GM23248 (cell line): ENCODE measurements at places on chromosomes 1 and 21.

- no peak for DNase-seq
These were observed 66.3 kb downstream of the RAVER2 start for GRCh38 chr1:64811131-64811530.

DNA sequence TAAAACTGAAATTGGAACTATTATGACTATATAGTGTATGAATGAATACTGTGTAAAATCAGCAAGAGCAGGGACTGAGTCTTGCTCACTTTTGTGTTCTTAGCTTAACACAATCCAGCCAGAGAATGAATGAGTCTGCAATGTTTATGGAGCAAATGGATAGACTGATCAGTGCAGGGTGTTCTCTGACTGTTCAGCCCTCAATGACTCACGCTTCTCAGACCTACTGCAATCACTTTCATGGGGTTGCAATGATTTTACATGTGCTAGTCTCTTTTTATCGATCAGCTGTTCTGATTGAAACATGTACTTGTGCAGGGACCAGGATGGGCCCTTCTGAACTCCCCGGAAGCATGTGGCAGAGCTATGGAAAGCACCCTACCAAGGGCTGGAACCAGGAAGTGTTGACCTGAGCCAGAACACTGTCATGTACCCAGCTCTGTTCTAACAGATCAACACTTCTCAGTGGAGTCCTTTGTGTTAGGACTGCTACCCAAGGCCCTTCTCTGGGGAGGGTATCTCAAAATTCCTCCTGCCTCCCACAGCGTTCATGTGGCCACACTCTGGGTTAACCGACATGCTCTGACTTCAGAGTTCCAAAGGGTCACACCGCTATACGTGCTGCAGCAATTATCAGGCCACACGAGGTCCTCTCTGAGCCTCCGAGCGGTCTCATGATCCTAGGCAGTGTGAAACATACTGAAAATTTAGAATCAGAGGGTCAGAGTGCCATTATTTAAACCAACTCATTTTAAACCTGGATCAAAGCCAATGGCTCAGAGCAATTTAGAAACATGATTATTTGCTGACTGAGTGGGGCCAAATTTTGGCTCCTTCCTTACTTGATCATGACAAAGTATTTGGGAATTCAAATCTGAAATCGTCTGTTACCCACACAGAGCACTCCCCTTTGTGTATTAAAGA, 35.2 kb downstream of the GRIK1 start:
- DNase-seq = peak; percentile 38

DNA sequence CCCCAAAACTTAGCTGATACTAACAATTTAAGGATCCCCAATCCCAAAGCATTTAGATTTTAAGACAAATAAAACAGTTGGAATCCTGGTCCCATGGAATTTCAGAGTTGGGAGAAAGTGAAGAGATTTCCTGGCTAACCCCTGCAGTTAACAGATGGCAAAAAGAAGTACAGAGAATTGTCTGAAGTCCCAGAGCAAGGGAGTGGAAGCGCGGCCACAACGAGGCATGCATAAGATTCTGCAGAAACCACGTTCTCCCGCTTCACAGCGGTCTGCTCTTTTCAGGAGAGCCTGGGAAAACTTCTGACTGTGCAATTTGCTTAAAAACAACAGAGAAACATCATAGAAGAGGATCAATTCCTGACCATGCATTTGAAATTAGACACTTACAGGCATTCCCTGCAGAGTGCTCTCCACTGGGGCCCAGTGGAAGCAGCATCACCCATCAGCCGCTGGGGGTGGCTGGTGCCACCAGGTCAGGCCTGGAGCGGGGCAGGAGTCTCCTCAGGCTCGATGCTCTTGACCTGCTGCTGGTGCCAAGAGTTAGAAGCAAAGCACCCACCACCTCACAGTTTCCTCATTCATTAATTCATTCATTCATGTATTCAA, 226.7 kb upstream of the POU3F1 start:
- no peak for DNase-seq

DNA sequence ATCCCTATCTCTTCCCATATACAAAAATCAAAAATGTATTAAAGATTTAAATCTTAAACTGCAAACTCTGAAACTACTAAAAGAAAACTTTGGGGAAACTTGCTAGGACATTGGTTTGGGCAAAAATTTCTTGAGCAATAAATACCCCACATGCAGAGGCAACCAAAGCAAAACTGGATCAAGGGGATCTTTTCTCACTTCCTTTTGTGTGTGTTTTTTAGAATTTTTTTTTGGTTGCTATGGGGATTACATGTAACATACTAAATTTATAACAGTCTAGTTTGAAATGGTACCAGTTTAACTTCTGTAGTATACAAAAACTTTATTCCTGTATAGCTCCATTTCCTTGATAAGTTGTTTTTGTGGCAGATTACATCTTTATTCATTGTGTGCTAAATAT, 16.8 kb downstream of the MAST2 start:
- DNase-seq = no peak

DNA sequence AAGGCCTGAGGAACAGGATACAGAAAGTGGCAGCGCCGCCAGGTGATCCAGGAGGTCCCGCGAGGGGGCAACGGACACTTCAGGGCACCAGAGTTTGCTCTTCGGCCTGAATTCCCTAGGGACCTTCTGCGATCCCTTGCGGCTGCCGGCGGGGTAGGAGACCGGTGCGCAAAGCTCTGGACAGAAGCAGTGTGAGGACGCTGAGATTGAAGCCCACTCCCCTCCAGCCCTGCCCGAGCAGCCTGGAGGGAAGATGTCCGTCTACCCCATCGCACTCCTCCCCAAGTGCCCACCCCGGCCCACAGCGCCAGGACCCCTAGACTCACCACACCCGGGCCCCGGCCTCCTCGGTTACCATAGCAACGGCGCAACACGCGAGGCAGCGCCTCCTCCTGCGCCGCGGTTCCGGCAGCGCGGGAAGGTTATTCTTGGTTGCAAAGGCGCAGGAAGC, at the start of gene ANKRD45:
Gene ANKRD45 (minus strand): TSS at position 361 of the 451 bp plus-strand sequence. CDS start 10,433 bp downstream, outside the sequence.
- DNase-seq = peak; percentile 66

DNA sequence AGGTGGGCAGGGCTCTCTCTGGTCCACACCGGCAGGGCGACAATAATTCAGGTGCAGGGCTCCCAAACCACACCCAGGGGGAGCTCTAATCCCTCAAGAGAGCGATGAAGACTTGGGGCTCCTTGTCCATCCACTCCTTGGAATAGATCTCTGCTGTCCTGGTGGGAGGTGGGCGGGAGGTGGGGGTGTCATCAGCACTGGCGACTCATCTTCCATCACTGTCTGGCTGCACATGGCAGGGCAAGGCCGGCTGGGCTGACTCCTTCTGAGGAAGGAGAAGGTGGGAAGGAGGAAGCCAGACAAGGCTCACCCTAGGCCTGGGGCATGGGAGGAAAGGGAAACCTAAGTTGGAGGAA, 29.3 kb downstream of the TNNT2 start:
- peak; percentile 76 for DNase-seq

DNA sequence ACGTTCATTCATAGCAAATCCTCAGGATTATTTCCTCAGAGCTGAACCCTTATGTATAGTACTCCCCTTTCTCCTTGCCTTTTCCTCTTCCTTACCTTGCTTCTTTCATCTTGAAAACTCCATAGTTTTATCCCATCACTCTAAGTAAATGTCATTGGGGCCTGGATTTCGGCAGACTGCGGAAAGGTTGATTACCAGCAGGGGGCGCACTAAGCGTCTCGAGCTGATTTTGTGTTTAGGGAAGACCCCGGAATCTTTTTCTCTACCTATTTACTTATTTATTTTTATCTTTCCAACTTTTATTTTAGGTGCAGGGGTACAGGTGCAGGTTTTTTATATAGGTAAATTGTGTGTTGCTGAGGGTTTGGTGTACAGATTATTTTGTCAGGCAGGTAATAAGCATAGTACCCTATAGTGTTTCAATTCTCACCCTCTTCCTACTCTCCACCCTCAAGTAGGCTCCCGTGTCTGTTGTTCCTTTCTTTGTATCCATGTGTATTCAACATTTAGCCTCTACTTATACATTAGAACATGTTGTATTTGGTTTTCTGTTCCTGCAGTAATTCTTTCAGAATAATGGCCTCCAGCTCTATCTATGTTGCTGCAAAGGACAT, 11.4 kb upstream of the MTARC1 start:
- DNase-seq = peak; percentile 39

GRCh38 chr1:9452516-9453140, 86.6 kb upstream of the SLC25A33 start:
- no peak for DNase-seq

- DNase-seq = peak; percentile 23
These were observed 842 bp downstream of the ATXN7L2 start for GRCh38 chr1:109484519-109484975.

DNA sequence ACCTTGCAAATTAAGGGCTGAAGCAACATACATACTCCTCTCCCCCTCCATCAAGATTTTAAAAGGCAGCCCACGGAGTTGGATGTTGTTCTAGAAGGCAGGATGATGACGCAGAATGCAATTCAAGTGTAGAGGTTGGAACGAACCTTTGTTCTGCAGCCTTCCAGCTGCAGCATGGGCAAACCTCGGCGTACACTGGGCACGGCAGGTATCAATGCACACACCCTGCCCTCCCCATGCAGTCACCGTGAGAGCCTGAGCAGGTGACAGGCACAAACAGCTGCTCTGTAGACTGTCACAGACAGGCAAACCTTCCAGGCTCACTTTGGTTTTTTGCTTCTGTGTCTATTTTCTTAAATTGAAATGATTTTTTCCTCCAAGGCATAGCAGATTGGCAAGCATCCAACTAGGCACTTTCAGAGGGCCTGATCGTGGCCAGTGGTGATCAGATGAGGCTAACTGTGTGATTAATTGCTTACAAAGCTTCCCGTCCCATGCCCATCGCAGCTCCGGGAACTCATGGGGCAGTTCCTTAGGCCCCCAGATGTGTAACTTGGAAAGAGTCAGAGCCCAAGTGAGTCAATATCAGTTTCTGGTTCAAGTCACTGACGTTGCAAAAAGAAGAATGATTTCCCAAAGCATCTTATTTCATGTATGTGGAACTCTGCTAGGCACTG, 82.3 kb downstream of the ITPKB start:
- peak; percentile 93 for DNase-seq

DNA sequence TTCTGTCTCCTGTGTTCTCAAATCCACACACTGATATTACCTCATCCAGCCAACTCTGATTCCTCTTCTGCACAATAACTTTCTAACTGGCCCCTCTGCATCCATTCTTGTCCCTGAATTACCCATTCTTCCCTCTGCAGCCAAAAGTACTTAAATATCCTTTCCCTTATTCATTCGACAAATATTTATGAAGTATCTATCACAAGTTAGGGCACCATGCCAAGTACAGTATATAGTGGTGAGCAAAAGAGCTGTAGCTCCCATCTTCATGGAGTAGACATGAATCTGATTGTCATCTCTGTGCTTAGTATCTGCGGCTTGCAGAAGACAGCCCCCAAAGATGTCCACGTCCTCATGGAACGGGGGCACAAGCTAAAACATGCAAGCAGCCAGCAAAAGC, 316.8 kb downstream of the SETD4 start:
- peak; percentile 35 for DNase-seq

DNA sequence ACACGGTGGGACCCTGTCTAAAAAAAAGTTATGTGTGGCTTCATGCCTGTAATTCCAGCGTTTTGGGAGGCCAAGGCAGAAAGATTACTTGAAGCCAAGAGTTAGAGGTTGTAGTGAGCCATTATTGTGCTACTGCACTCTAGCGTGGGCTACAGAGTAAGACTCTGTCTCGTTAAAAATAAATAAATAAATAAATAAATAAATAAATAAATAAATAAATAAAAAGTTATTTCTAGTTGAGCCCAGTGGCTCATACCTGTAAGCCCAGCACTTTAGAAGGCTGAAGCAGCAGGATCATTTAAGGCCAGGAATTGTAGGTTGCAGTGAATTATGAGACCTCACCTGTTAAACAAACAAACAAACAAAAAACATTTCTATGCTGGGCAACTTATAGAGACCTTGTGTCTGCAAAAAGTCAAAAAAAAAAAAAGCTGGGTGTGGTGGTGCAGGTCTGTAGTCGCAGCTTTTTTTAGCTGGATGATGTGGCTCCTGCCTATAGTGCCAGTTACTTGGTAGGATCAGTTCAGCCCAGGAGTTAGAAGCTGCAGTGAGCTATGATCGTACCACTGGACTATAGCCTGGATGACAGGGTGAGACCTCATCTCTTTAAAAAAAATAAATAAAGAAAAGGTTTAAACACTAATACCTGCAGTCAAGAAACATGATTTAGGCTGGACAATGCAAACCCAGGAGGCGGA, 25.6 kb downstream of the GON4L start:
- no peak for DNase-seq

DNA sequence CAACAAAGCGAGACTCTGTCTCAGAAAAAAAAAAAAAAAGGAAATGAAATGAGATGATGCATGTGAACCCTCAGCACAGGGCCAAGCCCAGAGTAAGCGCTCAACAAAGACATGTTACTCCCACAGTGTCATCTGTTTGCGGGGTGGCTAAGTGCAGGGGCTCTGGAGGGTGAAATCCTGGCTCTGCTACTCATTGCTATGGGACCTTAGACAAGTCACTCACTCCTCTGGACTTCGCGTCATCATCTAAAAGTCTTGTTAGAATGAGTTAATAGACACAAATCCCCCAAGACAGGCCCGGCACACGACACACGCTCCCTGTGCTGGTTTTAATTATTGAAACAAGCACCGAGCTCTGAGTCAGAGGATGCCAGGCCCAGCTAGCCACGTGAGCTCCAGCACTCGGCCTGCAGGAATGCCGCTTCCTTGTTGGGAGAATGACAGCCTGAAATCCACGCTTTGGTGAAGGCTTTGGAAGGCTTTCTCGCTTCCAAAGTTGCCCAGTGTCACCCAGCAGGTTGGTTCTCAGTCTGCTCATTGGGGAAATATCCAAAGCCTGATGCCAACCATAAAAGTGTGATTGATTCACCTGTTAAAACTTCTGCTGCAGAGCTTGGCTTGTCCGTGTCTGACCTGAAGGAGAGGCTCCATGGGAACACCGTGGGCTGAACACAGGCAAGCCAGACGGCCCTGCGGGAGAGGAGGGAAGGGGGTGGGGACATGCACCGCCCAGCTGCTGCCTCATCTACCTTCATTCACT, 36.7 kb upstream of the TARDBP start:
- peak; percentile 99 for DNase-seq

DNA sequence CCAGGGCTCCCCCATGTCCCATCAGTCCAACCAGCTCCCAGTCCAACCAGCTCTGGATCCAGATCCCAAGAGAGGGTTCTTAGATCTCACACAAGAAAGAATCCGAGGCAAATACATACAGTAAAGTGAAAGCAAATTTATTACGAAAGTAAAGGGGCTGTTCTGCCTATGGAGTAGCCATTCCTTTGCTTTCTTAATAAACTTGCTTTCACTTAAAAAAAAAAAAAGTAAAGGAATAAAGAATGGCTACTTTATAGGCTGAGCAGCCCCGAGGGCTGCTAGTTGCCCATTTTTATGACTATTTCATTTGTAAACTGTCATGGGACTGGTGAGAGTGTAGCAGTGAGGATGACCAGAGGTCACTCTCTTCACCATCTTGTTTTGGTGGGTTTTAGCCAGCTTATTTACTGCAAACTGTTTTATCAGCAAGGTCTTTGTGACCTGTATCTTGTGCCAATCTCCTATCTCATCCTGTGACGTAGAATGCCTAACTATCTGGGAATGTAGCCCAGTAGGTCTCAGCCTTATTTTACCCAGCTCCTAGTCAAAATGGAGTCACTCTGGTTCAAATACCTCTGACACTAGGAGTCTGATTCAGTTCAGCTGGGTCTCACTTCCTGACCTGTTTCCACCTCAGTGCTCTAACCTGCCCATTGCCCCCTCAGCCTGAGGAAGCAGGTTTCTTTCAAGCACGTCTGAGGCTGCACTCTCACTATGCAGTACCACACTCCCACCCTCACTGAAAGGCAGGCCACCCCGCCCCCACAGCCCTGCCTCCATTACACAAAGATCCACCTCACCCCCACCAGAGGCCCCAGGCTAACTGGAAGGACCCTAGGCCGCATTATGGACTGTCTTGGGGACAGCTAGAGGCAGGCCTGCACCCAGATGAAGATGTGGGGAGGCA, 26.5 kb upstream of the ATP2B4 start:
- DNase-seq = no peak

GRCh38 chr1:13892671-13893325, 192.8 kb downstream of the PRDM2 start:
- DNase-seq = peak; percentile 30
